ENCODE measurements at places on chromosomes 13 and 19.

GRCh38 chr19:5655412-5655811 is 24.9 kb downstream of the MICOS13 start:
- no peak for DNase-seq

GRCh38 chr19:40777645-40777936 is 456 bp upstream of the RAB4B start:
- DNase-seq = no peak

GRCh38 chr13:109389456-109389855 is 396.9 kb downstream of the IRS2 start:
- no peak for DNase-seq

DNA sequence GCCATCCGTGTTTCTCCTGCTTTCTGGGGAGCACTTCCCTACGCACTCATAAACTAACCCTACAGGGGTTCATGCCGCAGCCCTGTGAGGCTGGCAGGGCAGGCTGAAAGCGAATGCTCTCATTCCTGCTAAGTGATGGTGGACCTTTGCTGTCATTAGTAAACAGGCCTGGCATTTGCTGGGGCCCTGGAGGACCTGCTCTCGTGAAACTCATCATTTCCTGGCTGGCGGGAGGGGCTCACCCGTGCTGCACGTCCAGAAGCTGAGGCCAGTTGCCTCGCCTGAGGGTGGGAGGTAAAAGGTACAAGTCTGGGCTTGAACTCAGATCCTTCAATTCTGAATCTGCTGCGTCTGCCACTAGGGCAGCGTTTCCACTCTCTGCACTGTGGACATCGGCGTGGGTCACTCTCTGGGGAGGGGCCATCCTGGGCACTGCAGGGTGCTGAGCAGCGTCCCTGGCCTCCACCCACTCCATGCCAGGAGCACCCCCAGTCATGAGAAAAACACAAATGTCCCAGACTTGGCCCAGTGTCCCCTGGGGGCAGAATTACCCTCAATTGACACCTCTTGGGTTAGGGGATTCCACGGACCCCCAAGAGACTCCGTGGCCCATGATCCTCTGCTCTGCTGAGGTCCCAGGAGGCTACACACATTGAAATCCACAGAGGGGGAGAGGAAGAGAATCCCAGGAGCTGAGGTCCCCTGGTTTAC is 7.0 kb downstream of the MOB3A start:
- no peak for DNase-seq

- DNase-seq = no peak
These were observed 19.7 kb upstream of the SYCN start for GRCh38 chr19:39223703-39224279.

Data from NK-92 treated with Interleukin-12 subunit alpha and Interleukin-12 subunit beta, amount 100 ng/mL, for 24 hours (cell line).